Activated CD4-positive, alpha-beta T cell treated with anti-CD3 and anti-CD28 coated beads, Interleukin-2, amount 50 U/mL, for 16 hours (primary cell): ENCODE measurements at places on chromosomes 4 and X.
A peak's percentile ranks its signal among the peaks of the same experiment; 100 is the strongest.

- peak; percentile 71 for DNase-seq
Observed at GRCh38 chr4:103075894-103076746, 441 bp downstream of the SLC9B2 start.

DNA sequence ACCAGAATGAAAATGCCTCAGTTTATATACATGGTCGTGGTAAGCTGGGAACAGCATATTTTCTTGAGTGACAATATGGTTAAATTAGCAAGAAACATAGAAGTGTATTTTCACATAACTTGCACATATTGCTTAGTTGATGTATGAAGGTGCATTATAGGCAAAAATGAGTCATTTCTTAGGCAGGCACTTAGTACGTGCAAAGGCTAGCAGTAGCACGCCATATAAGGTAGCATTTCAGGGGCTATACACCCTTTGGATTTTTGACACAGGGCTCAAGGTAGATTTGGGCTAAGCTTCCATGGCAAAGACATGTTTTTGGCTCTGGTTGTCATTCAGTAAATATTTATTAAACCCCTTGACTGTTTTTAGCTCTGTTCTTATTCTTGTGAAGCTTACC lies 33.1 kb downstream of the PCDH7 start:
- no peak for DNase-seq

- DNase-seq = no peak
Observed at GRCh38 chr4:178976861-178977260, 1534.6 kb upstream of the AGA start.

- no peak for DNase-seq
Observed at GRCh38 chr4:113695328-113696169, 66.0 kb downstream of the CAMK2D start.

- DNase-seq = no peak
Observed at GRCh38 chr4:172818901-172819300, 349.7 kb upstream of the GALNT7 start.

DNA sequence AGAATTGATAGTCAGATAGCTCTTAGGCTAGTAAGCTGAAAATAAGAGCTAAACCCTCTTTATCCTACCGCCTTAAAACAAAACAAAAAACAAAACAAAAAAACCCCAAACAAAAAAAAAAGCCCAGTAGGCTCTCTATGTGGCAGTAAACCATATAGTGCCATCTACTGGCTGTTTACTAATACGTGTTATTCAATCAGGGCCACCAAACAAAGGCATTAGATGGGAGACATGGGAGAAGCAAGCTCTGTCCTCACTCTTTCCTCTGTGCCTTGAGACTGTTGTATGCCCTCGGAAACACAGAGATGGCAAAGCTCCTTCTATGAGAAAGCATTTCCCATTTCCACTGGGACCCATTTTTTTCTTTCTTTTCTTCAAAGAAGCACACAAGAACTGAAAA lies 148.8 kb upstream of the MID1 start:
- peak; percentile 21 for DNase-seq

GRCh38 chr4:961351-962230 lies 11.8 kb downstream of the DGKQ start:
- no peak for DNase-seq

GRCh38 chr4:105807496-105807895 lies 87.8 kb upstream of the NPNT start:
- peak; percentile 12 for DNase-seq

DNA sequence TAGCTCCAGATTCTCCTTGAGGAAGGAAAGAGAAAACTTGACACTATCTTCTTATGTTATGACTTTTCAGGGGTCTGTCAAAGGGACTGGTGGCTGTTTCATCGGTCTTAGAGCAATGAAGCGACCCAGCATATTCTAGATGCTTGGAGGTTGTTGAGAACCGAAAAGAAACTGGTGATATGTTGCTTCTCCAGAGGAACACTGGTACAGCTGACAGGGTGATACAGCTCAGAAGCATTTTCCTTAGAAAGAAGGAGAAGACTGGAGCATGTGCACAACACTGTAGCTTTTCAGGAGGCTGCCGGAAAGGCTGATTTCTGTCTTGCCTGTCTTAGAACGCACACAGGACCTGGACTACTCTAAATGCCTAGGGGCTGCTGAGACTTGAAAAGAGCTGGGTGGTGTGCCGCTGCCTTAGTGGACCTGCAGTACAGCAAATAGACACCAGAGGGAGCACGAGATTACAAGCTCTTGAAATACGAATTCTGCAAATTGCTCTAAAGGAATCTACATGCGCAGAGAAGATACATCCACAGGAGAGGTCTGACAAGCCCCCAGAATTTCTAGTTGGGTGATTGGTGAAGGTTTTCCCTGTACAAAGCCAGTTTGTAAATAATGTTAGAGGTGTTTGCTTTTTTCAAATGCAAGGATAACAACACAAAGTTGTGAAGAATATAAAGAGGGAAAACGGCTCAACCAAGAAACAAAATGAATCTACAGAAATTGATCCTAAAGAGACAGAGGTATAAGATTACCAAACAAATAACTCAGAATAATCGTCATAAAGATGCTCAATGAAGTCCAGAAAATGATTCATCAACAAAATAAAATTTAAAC lies 223.1 kb upstream of the DMD start:
- DNase-seq = peak; percentile 51

GRCh38 chr4:189202182-189202868 lies 738.3 kb upstream of the FRG1 start:
- DNase-seq = peak; percentile 44

DNA sequence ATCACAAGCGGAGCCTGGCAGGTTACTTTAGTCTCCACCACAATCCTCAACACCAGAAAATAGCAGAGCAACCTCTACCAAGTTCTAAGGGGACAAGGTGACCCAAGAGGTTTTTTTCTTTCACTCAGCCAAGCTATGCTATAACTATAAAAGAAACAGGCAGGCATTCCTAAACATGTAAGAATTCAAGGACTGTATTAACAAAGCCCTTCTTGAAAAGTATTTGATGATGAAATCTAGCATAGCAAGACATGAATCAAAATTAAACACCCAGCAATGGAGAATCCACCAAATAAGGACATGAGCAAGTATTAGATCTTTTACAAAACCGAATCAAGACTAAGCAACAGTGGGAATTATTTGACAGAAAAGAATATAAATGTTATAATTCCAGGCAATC lies 25.7 kb upstream of the C1QTNF7 start:
- DNase-seq = no peak

- DNase-seq = peak; percentile 74
Observed at GRCh38 chrX:13647709-13648212, 5.2 kb upstream of the TCEANC start.

DNA sequence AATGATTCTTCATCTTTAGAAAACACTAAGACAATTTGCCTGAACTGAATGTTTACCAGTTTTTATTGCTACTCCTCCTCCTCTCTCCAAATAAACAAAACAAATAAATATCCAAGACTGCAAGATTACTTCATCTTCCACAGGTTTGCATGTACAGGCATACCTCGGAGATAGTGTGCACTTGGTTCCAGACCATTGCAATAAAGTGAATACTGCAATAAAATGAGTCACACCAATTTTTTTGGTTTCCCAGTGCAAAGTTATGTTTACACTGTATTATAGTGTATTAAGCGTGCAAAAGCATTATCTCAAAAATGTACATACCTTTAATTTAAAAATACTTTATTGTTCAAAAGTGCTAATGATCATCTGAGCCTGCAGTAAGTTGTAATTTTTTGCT lies 53.3 kb downstream of the FBXL5 start:
- DNase-seq = no peak
